Fibroblast of lung (primary cell): ENCODE measurements at places on chromosomes 6 and 20. TPM values are rescaled to one million over a fixed set of nuclear protein-coding genes. Genes with fewer than 3 reads are reported as not detected.

DNA sequence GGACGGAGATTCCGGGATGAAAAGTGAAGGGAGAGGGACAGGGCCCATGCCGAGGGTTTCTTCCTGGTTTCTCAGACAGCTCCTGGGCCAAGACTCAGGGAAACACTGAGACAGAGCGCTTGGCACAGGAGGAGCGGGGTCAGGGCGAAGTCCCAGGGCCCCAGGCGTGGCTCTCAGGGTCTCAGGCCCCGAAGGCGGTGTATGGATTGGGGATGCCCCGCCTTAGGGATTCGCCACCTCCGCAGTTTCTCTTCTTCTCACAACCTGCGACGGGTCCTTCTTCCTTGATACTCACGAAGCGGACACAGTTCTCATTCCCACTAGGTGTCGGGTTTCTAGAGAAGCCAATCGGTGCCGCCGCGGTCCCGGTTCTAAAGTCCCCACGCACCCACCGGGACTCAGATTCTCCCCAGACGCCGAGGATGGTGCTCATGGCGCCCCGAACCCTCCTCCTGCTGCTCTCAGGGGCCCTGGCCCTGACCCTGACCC is 55.0 kb upstream of the HLA-A start:
- H3K36me3 ChIP-seq, result no peaks in the 10 kb centered on the region
- H3K4me1 ChIP-seq, result no peaks in the 10 kb centered on the region
- H3K4me3 ChIP-seq, result peak overlapping the region; percentile 70

NSFL1C gene
- 14.4 and 17.8 TPM in 2 replicates for total RNA-seq

GRCh38 chr6:3900744-3901336 is 51.7 kb downstream of the FAM50B start:
- peak; percentile 36 for DNase-seq
- peaks cover under 1% of the 10 kb centered on the region for H3K4me1 ChIP-seq
- no peak overlapping the region for H3K4me3 ChIP-seq

FRK gene
- 0.33 and 0.77 TPM in 2 replicates for total RNA-seq

DDO gene
- 8.7 and 12.2 TPM in 2 replicates for total RNA-seq

RCAN2 gene
- total RNA-seq, result 5.6 and 11.7 TPM in 2 replicates

DNA sequence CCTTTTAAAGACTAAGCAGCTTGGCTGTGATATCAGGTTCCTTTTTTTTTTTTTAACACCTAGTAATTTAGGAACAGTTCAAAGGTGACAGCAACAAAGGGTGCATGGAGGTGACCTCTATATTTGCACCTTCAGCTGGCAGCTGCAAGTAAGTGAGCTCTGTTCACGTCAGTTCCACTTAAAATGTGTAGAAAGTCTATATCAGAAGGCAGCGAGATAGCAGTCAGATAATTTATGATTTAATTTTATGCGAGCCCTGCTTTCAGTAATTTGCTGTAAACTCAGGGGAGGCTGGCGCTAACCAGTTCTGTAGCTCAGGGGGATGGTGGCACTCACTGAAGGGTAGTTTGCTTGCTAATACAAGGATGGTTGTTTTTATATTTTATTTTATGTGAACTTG is 602.8 kb upstream of the MMS22L start:
- DNase-seq, result no peak
- H3K27me3 ChIP-seq, result no peaks in the 10 kb centered on the region
- H3K27ac ChIP-seq, result no peak overlapping the region
- H3K36me3 ChIP-seq, result no peaks in the 10 kb centered on the region
- H3K4me3 ChIP-seq, result no peak overlapping the region
- no peaks in the 10 kb centered on the region for H3K4me1 ChIP-seq

KCNK16 gene
- not detected in 2 replicates for total RNA-seq

DNA sequence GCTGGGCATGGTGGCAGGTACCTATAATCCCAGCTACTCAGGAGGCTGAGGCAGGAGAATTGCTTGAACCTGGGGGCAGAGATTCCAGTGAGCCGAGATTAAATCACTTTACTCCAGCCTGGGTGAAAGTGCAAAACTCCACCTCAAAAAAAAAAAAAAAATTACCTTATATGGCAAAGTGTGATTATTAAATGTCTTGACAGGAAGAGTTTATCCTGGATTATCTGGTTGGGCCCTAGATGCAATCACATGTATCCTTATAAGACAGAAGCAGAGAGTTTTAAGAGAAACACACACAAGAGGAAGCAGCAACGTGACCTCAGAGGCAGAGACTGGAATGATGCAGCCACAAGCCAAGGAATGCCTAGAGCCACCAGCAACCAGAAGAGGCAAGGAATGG is 11.0 kb downstream of the ADA start:
- no peaks in the 10 kb centered on the region for H3K36me3 ChIP-seq
- DNase-seq, result no peak
- no peak overlapping the region for H3K27ac ChIP-seq
- no peak overlapping the region for H3K4me3 ChIP-seq

- H3K27me3 ChIP-seq, result no peaks in the 10 kb centered on the region
- H3K4me1 ChIP-seq, result no peaks in the 10 kb centered on the region
- DNase-seq, result no peak
- H3K27ac ChIP-seq, result no peak overlapping the region
Observed at GRCh38 chr20:34989670-34990069, 34.0 kb downstream of the MYH7B start.

DNA sequence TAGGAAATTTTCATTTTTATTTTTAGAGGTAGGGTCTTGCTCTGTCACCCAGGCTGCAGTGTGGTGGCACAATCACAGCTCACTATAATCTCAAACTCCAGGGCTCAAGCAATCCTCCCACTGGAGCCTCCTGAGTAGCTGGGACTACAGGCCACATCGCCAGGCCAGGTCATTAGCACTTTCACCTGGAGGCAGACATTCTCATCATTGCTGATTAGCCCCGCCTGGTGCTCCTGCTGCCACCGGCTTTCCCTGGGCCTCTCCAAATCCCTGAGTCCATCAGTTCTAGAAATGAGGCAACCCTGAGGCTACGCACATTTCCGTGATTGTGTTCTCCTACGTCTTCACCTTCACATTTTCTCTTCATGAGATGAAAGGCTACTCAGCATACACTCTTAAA is 607.7 kb upstream of the NRSN1 start:
- no peak overlapping the region for H3K27ac ChIP-seq
- DNase-seq, result no peak
- H3K4me3 ChIP-seq, result no peak overlapping the region
- H3K36me3 ChIP-seq, result no peaks in the 10 kb centered on the region
- H3K4me1 ChIP-seq, result no peaks in the 10 kb centered on the region

DNA sequence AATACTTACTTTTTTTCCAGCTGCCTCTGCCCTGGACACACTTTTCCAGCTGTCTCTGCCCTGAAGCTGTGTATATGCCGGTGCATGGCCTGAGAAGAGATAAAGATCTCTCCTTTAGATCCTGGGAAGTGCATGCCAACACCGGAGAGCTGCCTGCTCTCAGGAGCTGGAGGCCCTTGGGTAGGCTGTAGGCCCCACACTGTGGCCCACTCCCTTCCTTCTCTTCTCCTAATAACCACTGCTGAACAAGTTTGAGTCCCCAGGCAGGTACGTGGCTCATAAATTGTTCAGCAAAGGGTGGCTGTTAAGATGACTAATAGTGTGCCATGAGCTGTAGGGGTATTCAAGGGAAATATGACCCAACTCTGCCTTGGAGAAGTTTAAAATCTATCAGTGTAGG is 102.5 kb downstream of the CD24 start:
- H3K27me3 ChIP-seq, result no peaks in the 10 kb centered on the region
- H3K36me3 ChIP-seq, result no peaks in the 10 kb centered on the region

C20orf141 gene
- total RNA-seq, result not detected in 2 replicates

TMEM151B gene
- under 0.01 TPM in 2 replicates for total RNA-seq

DNA sequence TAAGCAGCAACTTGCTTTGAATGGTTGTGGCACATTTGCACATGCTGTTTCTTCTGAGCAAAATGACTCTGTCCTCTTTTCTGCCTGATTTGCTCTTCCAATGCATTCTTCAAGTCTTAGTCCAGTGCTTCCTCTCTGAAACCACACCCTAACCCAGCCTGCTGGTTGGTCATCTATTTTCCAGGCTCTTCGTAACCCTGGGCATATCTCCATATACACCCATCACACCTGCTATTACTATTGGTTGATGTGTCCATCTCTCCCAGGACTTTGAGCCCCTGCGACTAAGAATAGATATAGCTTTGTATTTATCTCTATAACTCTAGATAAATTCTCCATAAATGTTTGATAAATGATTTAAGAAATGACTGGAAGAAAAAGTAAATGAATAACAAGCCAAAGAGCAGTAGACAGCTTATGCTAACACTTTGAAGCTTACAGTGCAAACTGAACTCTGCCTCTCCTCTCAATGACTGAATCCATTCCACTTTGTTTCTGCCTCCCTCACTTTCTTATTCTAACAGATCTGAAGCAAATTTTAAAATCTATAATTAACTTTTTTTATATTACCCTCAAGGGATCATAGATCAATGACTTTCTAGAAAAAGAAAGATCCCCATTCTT is 59.7 kb upstream of the NT5E start:
- no peaks in the 10 kb centered on the region for H3K36me3 ChIP-seq
- no peak overlapping the region for H3K4me3 ChIP-seq
- no peak overlapping the region for H3K27ac ChIP-seq
- no peak for DNase-seq
- no peaks in the 10 kb centered on the region for H3K27me3 ChIP-seq

- no peaks in the 10 kb centered on the region for H3K36me3 ChIP-seq
- no peaks in the 10 kb centered on the region for H3K27me3 ChIP-seq
- H3K4me1 ChIP-seq, result no peaks in the 10 kb centered on the region
- no peak for DNase-seq
- H3K27ac ChIP-seq, result no peak overlapping the region
Observed at GRCh38 chr6:141212296-141212695, 920.4 kb upstream of the GJE1 start.

RIPPLY2 gene
- total RNA-seq, result 0.51 TPM in 1 of 2 replicates, not detected in the other
